ENCODE measurements at places on chromosomes 7 and 10.

DNA sequence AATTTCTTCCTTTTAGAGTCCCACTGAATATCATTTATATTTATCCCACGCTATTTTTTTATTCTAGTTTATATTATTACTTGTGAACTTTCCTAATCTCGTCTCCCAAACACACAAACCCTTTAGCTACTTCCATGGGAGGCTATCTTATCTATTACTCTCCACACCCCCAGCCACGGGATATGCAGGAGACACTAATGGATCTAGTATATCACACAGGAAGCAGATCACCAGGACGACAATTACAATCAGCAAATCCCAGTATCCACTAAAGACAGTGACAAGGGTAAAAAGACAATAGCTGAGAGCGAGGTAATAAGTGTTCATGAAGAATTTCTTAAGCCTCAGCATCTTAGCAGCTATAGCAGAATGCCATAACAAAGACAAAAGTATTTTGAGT is 3.8 kb upstream of the AKR1E2 start:
- DNase-seq, result no peak

DNA sequence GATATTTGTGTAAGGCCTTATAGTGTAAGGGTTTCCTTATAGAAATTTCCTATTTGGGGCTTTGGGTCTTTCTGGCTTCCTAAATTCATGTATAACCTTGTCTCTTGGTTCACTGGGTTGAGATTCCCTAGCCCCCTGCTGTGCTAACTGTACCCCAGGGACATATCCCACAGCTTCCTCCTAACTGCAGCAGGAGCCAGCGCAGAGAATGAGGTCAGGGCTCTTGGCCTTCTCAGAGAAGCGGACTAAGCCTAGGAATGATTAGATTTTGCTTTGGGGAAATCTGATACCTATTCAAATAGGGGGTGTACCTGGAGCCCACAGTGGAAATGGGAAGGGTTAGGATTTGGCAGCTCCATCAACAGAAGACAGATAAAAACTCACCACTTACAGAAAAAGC is 138.1 kb upstream of the EFCAB10 start:
- peak; percentile 7 for DNase-seq

GRCh38 chr7:16697507-16698199 is 51.7 kb downstream of the BZW2 start:
- DNase-seq, result peak; percentile 39

GRCh38 chr7:30226614-30227268 is 57.7 kb upstream of the ZNRF2 start:
- DNase-seq, result no peak

- no peak for DNase-seq
Observed at GRCh38 chr7:71659622-71660021, 527.7 kb downstream of the GALNT17 start.
